ENCODE measurements at places on chromosomes 3 and 15. TPM values are rescaled to one million over a fixed set of nuclear protein-coding genes. Genes with fewer than 3 reads are reported as not detected.

Gene COX5A
- 77.4 TPM for total RNA-seq

Gene TMC3
- total RNA-seq: 0.31 TPM

Gene SHC4
- 52.0 TPM for total RNA-seq

Gene TRIM42
- total RNA-seq: 21.4 TPM

Gene SLC28A1
- 0.31 TPM for total RNA-seq

Gene SEMA3F
- total RNA-seq: 8.3 TPM

Gene ASB14
- total RNA-seq: 0.06 TPM

- no peaks in the 10 kb centered on the region for H3K27me3 ChIP-seq
- no peak overlapping the region for H3K27ac ChIP-seq
- DNase-seq: no peak
- H3K4me1 ChIP-seq: no peaks in the 10 kb centered on the region
Measured at GRCh38 chr15:78866803-78867202, 5.9 kb upstream of the MORF4L1 start.

DNA sequence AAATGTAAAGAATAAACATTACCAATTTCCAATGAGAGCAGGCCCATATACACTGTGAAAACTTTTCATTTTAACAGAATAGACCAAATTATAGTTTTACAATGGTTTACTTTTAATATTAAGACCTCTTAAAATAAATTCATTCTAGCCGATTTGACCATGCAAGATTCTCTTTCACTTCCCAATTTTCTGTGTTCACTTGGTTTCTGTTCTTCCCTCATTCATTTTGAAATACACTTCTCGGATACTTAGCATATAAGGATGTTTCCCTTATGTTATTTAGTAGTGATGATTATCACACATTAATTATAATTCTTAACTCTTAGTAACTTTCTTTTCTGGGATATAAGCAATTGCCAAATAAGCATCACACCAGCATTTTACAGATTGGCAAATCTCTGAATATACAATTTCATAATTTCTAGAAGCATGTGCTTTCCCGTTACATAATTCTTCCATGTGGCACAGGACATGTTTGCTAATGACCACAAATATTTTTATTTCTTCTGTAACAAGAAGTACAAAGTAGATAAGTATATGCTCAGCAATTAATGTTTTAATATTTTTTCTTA, 13.9 kb downstream of the OR5H15 start:
- H3K4me3 ChIP-seq: no peak overlapping the region
- H3K27ac ChIP-seq: no peak overlapping the region
- no peaks in the 10 kb centered on the region for H3K36me3 ChIP-seq
- no peak for DNase-seq
- H3K27me3 ChIP-seq: no peaks in the 10 kb centered on the region

- no peaks in the 10 kb centered on the region for H3K4me1 ChIP-seq
- no peaks in the 10 kb centered on the region for H3K27me3 ChIP-seq
- no peak overlapping the region for H3K27ac ChIP-seq
- H3K4me3 ChIP-seq: no peak overlapping the region
- DNase-seq: no peak
- no peaks in the 10 kb centered on the region for H3K36me3 ChIP-seq
Measured at GRCh38 chr3:191141728-191142127, 57.3 kb upstream of the OSTN start.

- H3K36me3 ChIP-seq: no peaks in the 10 kb centered on the region
- H3K4me1 ChIP-seq: no peaks in the 10 kb centered on the region
- H3K27ac ChIP-seq: no peak overlapping the region
- no peak overlapping the region for H3K4me3 ChIP-seq
Measured at GRCh38 chr15:43881944-43882343, 55.1 kb downstream of the WDR76 start.

DNA sequence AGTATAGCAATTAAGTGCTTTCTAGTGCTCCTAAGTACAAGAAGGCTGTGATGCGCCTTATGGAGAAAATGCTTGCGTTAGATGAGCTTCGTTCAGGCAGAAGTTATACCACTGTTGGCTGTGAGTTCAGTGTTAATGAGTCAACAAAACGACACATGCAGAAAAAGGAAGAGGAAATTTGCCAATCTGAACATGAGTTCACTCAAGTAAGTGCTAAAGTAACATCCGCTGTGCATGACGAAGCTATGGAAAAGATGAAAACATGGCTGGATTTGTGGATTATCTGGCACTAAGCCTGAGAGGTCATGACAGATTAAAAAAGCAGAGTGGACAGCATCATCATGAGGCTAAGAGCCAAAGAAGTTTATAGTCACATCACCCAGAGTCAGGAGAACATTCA, 36.9 kb downstream of the SH3BP5 start:
- H3K27me3 ChIP-seq: no peaks in the 10 kb centered on the region
- no peak overlapping the region for H3K4me3 ChIP-seq
- no peak for DNase-seq
- peaks cover 45% of the 10 kb centered on the region for H3K4me1 ChIP-seq
- no peaks in the 10 kb centered on the region for H3K36me3 ChIP-seq

GRCh38 chr3:22360970-22361369, 610.0 kb upstream of the ZNF385D start:
- H3K27ac ChIP-seq: no peak overlapping the region
- H3K27me3 ChIP-seq: no peaks in the 10 kb centered on the region
- no peak overlapping the region for H3K4me3 ChIP-seq

DNA sequence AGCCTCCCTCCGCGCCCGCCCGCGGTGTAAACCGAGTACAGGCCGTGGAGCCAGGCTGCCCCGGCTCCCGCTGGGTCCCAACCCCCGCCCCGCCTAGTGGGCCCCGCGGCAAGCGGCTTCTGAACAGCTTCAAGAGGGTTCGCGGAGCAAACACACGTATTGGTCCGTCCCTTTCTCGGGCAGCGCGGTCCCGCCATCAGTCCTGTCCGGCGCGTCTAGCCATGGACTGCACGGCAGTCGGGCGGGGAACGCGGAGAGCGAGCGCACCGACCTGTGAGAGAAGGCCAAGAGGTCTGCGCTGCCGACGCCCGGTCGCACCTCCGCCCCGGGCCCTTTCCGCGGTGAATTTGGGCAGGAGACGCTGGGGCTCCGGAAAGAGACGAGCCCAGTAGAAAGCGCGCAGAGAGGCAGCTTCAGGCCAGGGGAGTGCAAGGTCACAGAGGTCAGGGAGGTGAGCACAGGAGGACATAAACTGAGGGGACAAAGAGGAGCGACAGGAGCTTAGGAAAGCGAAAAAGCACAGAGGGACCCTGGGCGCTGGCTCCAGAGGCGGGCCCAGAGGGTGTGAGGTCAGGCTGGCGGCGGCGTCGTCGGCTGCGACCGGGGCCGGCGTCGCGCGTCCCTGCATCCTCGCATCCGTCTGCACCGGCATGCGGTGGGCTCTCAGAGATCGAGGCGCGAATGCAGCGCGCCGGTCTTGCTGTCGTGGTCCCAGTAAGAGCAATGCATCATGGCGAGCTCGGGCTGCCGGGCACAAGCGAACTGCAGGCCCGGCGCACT, 1.8 kb downstream of the FOXL2 start:
- peak; percentile 28 for DNase-seq
- no peak overlapping the region for H3K27ac ChIP-seq
- no peaks in the 10 kb centered on the region for H3K27me3 ChIP-seq

GRCh38 chr3:173733029-173733652, 335.6 kb downstream of the NLGN1 start:
- no peak overlapping the region for H3K4me3 ChIP-seq
- no peaks in the 10 kb centered on the region for H3K36me3 ChIP-seq
- no peaks in the 10 kb centered on the region for H3K4me1 ChIP-seq
- H3K27me3 ChIP-seq: no peaks in the 10 kb centered on the region

- DNase-seq: no peak
- H3K27ac ChIP-seq: no peak overlapping the region
- H3K4me3 ChIP-seq: no peak overlapping the region
- no peaks in the 10 kb centered on the region for H3K36me3 ChIP-seq
- H3K27me3 ChIP-seq: no peaks in the 10 kb centered on the region
Measured at GRCh38 chr3:13111173-13111872, 38.1 kb upstream of the IQSEC1 start.

DNA sequence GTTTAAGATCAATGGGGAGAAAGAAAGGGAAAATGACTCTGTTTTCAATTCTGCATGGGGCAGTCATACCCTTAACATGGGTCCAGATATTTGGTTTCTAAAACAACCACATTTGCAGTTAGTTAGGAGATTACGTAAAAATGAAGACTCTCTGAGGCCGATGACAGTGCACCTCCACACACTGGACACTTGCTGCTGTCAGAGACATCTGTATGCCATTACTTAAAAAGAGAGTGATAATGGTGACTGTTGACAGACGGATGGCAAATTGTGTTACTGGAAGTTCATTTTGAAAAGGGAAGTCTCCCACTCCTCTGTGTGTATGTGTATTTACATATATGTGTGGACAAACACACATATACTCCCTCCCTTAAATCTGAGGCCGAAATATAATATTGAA, 304.5 kb upstream of the SEMA6D start:
- DNase-seq: no peak
- H3K27ac ChIP-seq: no peak overlapping the region
- H3K4me3 ChIP-seq: no peak overlapping the region
- no peaks in the 10 kb centered on the region for H3K27me3 ChIP-seq

- no peaks in the 10 kb centered on the region for H3K36me3 ChIP-seq
- peak; percentile 54 for DNase-seq
- no peaks in the 10 kb centered on the region for H3K27me3 ChIP-seq
- no peak overlapping the region for H3K27ac ChIP-seq
- H3K4me3 ChIP-seq: no peak overlapping the region
- no peaks in the 10 kb centered on the region for H3K4me1 ChIP-seq
Measured at GRCh38 chr3:58659051-58659675, 7.4 kb downstream of the FAM3D start.

DNA sequence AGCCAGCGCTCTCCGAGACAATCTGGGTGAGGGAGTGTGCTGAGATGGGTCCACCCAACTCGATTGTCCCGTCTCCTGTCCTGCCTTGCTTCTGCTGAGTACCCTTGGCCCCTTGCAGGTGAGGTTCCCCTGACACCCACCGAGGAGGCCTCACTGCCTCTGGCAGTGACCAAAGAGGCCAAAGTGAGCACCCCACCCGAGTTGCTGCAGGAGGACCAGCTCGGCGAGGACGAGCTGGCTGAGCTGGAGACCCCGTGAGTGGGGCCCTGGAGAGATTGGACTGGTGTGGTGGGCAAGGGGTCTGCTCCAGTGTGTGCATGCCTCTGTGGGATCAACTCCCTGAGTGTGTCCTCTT, 23.6 kb downstream of the NBEAL2 start:
- H3K4me3 ChIP-seq: no peak overlapping the region
- no peak overlapping the region for H3K27ac ChIP-seq
